ENCODE measurements at places on chromosomes 4 and X. TPM values are rescaled to one million over a fixed set of nuclear protein-coding genes. Genes with fewer than 3 reads are reported as not detected.

The MGAT4D gene
- total RNA-seq, result not detected

The MAML3 gene
- 2.1 TPM for total RNA-seq

The FAT4 gene
- 9.9 TPM for total RNA-seq

The GATA1 gene
- total RNA-seq, result not detected

The GATB gene
- total RNA-seq, result 27.3 TPM

The INTS6L gene
- 5.6 TPM for total RNA-seq

The ITIH6 gene
- total RNA-seq, result not detected

The AWAT1 gene
- total RNA-seq, result not detected

The TMEM35A gene
- total RNA-seq, result 3.8 TPM

The NXF2B gene
- not detected for total RNA-seq

The TMPRSS11F gene
- not detected for total RNA-seq

The SYTL5 gene
- total RNA-seq, result 0.66 TPM

The GASK1B gene
- total RNA-seq, result 30.6 TPM

The CNKSR2 gene
- 2.4 TPM for total RNA-seq

The IL1RAPL2 gene
- total RNA-seq, result 0.11 TPM

The EVC2 gene
- 10.0 TPM for total RNA-seq

The ABLIM2 gene
- not detected for total RNA-seq

The PAGE2 gene
- total RNA-seq, result not detected

The SERPINA7 gene
- total RNA-seq, result not detected

The TLR2 gene
- 0.44 TPM for total RNA-seq

The SSX3 gene
- not detected for total RNA-seq

The PABPC4L gene
- total RNA-seq, result 2.1 TPM

The UPF3B gene
- 2.1 TPM for total RNA-seq

The PSAPL1 gene
- not detected for total RNA-seq

The TACR3 gene
- total RNA-seq, result under 0.01 TPM

The GNRHR gene
- total RNA-seq, result not detected

The PLAC8 gene
- not detected for total RNA-seq

The GABRQ gene
- 2.5 TPM for total RNA-seq

The CHRNA9 gene
- 0.12 TPM for total RNA-seq

The UGT2B17 gene
- not detected for total RNA-seq

The MGST2 gene
- total RNA-seq, result 3.0 TPM

The BGN gene
- total RNA-seq, result 27.9 TPM

The TCEAL3 gene
- 23.6 TPM for total RNA-seq

The EREG gene
- total RNA-seq, result 0.11 TPM

The GCNA gene
- total RNA-seq, result 1.9 TPM

The MAGEE2 gene
- not detected for total RNA-seq

The SSR4 gene
- total RNA-seq, result 50.1 TPM

The H2BW1 gene
- not detected for total RNA-seq

The RBMXL3 gene
- not detected for total RNA-seq

The CYSLTR1 gene
- total RNA-seq, result 0.11 TPM

The BCLAF3 gene
- 7.7 TPM for total RNA-seq

The FGFBP1 gene
- total RNA-seq, result not detected

The COX7B2 gene
- not detected for total RNA-seq

The FABP2 gene
- not detected for total RNA-seq

The TRIM60 gene
- total RNA-seq, result not detected

The IL3RA gene
- not detected for total RNA-seq

The AFP gene
- 1.7 TPM for total RNA-seq

The S100P gene
- total RNA-seq, result not detected

The MAGED2 gene
- total RNA-seq, result 170 TPM

The AMER1 gene
- total RNA-seq, result 1.2 TPM

The NHSL2 gene
- total RNA-seq, result 1.4 TPM

Data from uterine smooth muscle cell (primary cell).